T-cell (primary cell): ENCODE measurements at places on chromosomes 2 and 18.

- DNase-seq: no peak
Observed at GRCh38 chr2:59528525-59528924, 1024.9 kb downstream of the BCL11A start.

DNA sequence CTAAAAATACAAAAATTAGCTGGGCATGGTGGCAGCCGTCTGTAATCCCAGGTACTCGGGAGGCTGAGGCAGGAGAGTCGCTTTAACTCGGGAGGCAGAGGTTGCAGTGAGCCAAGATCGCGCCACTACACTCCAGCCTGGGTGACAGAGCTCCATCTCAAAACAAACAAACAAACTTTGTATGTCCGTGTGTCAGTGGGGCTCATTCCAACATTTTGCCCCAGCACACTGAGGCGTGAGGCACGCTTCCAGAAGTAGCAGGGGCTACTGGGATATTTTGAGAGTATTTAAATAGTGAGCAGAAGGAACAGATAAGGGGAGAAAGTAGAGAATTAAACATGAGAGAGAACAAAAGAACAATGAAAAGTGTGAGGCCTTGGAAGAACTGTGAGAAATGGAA is 83.3 kb upstream of the TANK start:
- DNase-seq: no peak

GRCh38 chr2:119289642-119290041 is 66.0 kb downstream of the STEAP3 start:
- DNase-seq: no peak

DNA sequence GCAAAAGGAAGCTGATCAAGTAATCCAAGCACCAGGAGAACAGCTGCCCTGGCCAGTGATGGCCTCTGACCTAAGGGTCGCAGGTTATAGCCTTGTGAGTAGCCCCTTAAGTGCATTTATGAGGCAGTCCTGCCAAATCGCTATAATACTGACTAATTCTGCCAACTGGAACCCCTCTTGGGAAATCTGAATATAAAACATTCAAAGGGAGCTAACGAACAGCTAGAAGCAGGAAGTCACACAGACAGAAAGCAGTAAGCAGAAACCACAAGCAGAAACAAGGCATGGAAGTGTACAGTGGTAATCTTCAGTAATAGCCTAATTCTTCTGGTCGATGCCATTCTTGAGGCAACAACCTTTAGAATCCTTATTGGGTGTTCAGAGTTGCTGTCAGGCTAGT is 521.3 kb downstream of the METTL4 start:
- DNase-seq: no peak

GRCh38 chr2:219944866-219945265 is 317.4 kb downstream of the SLC4A3 start:
- no peak for DNase-seq

DNA sequence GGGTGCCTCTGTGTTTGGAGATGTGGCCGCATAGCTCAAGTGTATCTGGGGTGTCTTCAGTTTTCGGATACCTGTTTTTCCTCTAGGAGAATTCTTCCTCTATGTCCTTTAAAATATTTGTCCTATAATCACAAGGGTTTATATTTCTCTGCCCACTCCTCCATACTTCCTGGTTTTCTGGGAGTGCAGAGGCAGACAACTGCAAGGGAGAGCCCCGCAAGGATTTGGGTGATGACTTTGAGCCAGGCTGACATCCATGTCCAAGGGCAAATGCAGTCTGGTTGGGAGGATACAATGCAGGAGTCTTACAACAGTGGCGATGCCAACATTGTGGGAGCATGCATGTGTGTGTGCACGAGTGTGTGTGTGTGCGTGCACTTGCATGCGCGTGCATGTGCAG is 2.1 kb downstream of the IL1RL1 start:
- no peak for DNase-seq

DNA sequence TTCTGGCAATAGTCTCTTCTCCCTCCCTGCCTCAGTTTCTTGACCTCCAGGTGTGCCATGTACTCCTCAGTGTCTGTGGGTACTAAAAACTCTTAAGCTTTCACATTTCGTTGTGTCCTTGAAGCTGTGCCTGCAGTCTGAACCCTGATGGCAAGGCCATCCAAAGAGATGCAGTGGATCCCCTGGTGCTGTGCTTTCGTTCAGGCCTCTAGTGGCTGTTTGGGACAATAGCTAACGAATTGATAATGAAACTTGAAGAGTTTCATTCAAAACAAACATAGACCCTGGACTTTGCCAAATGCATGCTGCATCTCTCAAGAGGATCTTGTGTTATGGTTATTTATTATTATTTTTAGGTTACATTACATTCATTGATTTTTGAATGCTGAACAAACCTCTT is 523.1 kb upstream of the FSIP2 start:
- DNase-seq: no peak
